ENCODE measurements at places on chromosomes 16 and 17.

DNA sequence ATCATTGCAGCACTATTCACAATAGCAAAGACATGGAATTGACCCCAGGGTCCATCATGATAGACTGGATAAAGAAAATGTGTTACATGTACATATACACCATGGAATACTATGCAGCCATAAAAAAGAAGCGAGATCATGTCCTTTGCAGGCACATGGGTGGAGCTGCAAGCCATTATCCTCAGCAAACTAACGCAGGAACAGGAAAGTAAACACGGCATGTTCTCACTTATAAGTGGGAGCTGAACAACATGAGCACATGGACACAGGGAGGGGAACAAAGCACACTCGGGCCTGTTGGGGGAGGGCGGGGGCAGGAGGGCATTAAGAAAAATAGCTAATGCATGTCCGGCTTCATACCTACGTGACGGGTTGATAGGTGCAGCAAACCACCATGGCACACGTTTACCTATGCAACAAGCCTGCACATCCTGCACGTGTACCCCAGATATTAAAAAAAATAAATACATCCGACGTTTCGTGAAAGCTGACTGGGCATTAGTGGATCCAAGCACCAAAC lies 28.9 kb downstream of the ZNF778 start:
- peak overlapping the region; percentile 34 for H3K4me3 ChIP-seq
- DNase-seq, result no peak
- no peaks in the 10 kb centered on the region for H3K36me3 ChIP-seq
- H3K27ac ChIP-seq, result no peak overlapping the region
- peaks cover 5% of the 10 kb centered on the region for H3K4me1 ChIP-seq

- H3K27ac ChIP-seq, result no peak overlapping the region
- no peaks in the 10 kb centered on the region for H3K4me1 ChIP-seq
- H3K36me3 ChIP-seq, result no peaks in the 10 kb centered on the region
- DNase-seq, result no peak
- no peaks in the 10 kb centered on the region for H3K27me3 ChIP-seq
- H3K4me3 ChIP-seq, result no peak overlapping the region
Measured at GRCh38 chr16:84050316-84050715, 7.7 kb upstream of the SLC38A8 start.

- no peak overlapping the region for H3K27ac ChIP-seq
- H3K4me1 ChIP-seq, result no peaks in the 10 kb centered on the region
- no peaks in the 10 kb centered on the region for H3K27me3 ChIP-seq
- H3K4me3 ChIP-seq, result no peak overlapping the region
Measured at GRCh38 chr17:40678902-40679522, 14.0 kb upstream of the KRT222 start.

GRCh38 chr17:8412089-8412488 lies 14.5 kb upstream of the RNF222 start:
- H3K27ac ChIP-seq, result no peak overlapping the region
- no peak overlapping the region for H3K4me3 ChIP-seq

- H3K36me3 ChIP-seq, result no peaks in the 10 kb centered on the region
- peak; percentile 95 for DNase-seq
- no peak overlapping the region for H3K27ac ChIP-seq
Measured at GRCh38 chr17:333626-334396, 18.8 kb downstream of the RPH3AL start.

GRCh38 chr17:1724869-1725641 lies 551 bp downstream of the WDR81 start:
- H3K4me1 ChIP-seq, result peaks cover 13% of the 10 kb centered on the region
- no peak for DNase-seq
- no peaks in the 10 kb centered on the region for H3K36me3 ChIP-seq
- peak overlapping the region; percentile 59 for H3K4me3 ChIP-seq

- H3K27me3 ChIP-seq, result no peaks in the 10 kb centered on the region
- H3K4me3 ChIP-seq, result no peak overlapping the region
- no peak overlapping the region for H3K27ac ChIP-seq
- no peak for DNase-seq
- H3K4me1 ChIP-seq, result no peaks in the 10 kb centered on the region
Measured at GRCh38 chr17:21532763-21533385, 156.7 kb downstream of the KCNJ12 start.

DNA sequence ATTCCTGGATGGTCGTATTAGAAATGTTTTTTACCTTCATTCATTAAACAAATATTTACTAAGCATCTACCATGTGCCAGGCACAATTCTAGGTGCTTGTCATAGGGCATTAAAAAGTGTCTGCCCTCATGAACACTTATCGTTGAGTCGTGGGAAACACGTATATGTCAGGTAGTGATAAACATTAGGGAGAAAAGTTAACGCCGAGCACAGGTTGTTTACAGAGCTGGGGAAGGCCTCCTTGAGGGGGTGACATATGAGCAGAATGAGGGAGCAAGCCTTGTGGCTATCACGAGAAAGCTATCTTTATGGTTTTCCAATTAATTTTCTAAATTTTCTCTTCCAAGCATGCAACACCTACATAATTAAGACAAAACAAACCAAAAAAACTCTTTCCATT lies 985 bp upstream of the ZNF213 start:
- no peaks in the 10 kb centered on the region for H3K36me3 ChIP-seq
- H3K4me3 ChIP-seq, result peak overlapping the region; percentile 92
- H3K27me3 ChIP-seq, result no peaks in the 10 kb centered on the region

DNA sequence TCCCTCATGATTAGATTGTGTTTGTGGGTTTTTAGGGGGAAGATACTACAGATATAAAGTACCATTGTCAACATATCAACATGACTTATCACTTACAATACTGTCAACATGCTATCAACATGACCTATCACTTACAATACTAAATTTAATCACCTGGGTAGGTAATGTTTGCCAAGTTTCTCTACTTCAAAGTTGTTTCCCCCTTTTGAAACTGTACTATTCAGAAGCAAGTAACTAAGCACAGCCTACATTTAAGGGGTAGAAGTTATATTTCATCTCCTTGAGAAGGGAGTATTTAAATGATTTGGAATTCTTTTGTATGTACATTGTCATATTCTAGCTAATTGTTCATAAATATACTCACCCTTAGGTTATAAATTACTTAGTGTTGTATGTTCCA lies 68.7 kb downstream of the TRIM37 start:
- H3K4me3 ChIP-seq, result no peak overlapping the region
- H3K27ac ChIP-seq, result no peak overlapping the region
- no peaks in the 10 kb centered on the region for H3K36me3 ChIP-seq

DNA sequence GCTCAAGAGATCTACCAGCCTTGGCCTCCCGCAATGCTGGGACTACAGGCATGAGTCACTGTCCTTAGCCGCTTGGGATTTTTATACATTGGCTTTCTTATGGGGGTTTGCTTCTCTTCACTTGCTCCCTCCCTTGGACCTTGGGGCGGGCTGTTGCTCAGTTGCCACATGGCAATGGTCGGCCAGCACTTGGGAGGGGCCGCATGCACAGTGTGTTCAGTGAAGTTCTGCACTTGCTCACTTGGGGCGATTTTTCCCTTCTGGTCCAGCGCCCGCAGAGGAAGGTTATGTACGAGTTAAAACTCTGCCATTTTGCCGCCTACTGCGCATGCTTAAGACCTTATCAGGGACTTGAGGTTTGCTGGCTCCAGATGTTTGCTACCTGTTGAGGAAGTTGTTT lies 1367.6 kb upstream of the CDH8 start:
- H3K27ac ChIP-seq, result no peak overlapping the region
- no peaks in the 10 kb centered on the region for H3K4me1 ChIP-seq
- no peak overlapping the region for H3K4me3 ChIP-seq
- no peaks in the 10 kb centered on the region for H3K36me3 ChIP-seq
- no peak for DNase-seq

- peak overlapping the region; percentile 20 for H3K4me3 ChIP-seq
- no peaks in the 10 kb centered on the region for H3K27me3 ChIP-seq
- H3K4me1 ChIP-seq, result peaks cover 19% of the 10 kb centered on the region
- DNase-seq, result peak; percentile 54
- H3K27ac ChIP-seq, result peak overlapping the region; percentile 32
- no peaks in the 10 kb centered on the region for H3K36me3 ChIP-seq
Measured at GRCh38 chr17:7383742-7384488, 3.0 kb downstream of the TNK1 start.

GRCh38 chr17:3033248-3033640 lies 30.2 kb downstream of the OR1D5 start:
- H3K4me1 ChIP-seq, result no peaks in the 10 kb centered on the region
- no peak overlapping the region for H3K27ac ChIP-seq
- DNase-seq, result peak; percentile 5
- no peak overlapping the region for H3K4me3 ChIP-seq
- no peaks in the 10 kb centered on the region for H3K36me3 ChIP-seq

DNA sequence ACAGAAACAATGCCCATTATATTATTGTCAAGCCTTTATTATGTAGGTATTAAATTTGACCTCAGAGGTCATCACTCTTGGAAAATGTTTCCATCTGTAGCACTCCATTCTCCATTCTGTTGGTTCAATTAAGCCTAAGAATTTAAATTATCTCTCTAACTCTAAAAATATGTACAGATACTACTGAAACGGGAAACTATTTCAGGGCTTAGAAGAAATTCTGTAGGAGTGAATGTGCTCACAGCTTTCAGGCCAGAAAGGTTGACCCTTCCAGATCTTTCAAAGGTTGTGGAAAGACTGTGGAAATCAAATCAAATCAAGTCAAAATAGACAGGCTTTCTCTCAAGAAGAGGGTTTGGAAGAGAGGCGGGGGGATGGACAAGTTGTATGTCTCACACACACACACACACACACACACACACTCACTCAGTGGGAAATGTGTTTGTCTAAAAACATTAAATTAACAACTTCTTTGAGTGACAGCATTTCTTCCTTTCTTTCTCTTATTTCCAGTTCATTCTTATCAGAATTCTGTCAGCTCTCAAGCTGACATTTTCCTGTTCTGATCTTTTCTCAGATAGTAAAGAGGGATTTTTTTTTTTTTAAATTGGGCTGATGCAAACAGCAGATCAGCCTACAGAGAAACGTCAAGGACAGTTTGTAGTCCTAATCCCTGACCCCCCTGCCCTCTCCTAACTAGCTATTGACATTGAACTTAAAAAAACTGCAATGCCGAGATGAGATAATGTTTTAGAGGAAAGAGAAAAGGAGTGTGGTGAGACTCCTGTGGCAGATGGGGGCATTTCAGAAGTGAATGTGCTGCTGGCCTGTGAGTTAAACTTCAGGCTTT lies 139.0 kb upstream of the ZFHX3 start:
- peaks cover 2% of the 10 kb centered on the region for H3K4me1 ChIP-seq
- H3K27ac ChIP-seq, result no peak overlapping the region
- no peak overlapping the region for H3K4me3 ChIP-seq
- no peaks in the 10 kb centered on the region for H3K36me3 ChIP-seq

GRCh38 chr17:32783602-32784001 lies 93.3 kb downstream of the MYO1D start:
- H3K36me3 ChIP-seq, result no peaks in the 10 kb centered on the region
- no peak for DNase-seq
- H3K4me1 ChIP-seq, result no peaks in the 10 kb centered on the region
- H3K27me3 ChIP-seq, result no peaks in the 10 kb centered on the region
- H3K4me3 ChIP-seq, result no peak overlapping the region
- H3K27ac ChIP-seq, result no peak overlapping the region

- H3K4me1 ChIP-seq, result peaks cover 2% of the 10 kb centered on the region
- H3K36me3 ChIP-seq, result no peaks in the 10 kb centered on the region
- no peak overlapping the region for H3K27ac ChIP-seq
Measured at GRCh38 chr16:74556375-74556922, 50.5 kb downstream of the GLG1 start.

- no peaks in the 10 kb centered on the region for H3K36me3 ChIP-seq
- peaks cover 1% of the 10 kb centered on the region for H3K4me1 ChIP-seq
- H3K27ac ChIP-seq, result no peak overlapping the region
- no peak overlapping the region for H3K4me3 ChIP-seq
- no peaks in the 10 kb centered on the region for H3K27me3 ChIP-seq
Measured at GRCh38 chr17:66371561-66371960, 69.1 kb downstream of the PRKCA start.

GRCh38 chr16:69513180-69513966 lies 52.4 kb upstream of the NFAT5 start:
- DNase-seq, result no peak
- H3K4me3 ChIP-seq, result no peak overlapping the region
- no peaks in the 10 kb centered on the region for H3K36me3 ChIP-seq
- H3K27ac ChIP-seq, result no peak overlapping the region
- no peaks in the 10 kb centered on the region for H3K27me3 ChIP-seq

DNA sequence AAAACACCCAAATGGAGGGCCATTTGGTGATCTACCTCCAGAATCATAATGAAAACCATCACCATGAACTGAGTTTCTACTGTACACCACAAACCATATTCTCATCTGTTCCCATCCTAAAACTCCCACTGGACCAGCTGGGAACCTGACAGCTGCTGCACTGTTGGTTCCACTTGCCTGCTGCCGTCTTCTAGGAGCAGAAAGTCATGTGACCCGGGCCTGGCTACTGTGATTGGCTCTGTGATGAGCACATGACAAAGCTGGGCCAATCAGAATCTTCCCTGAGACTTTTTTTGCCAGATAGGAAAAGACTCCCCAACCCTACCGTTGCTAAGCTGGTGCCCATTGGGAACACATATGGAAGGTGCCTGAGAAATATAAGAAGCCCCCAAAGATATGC lies 264.2 kb downstream of the MRTFB start:
- H3K36me3 ChIP-seq, result no peaks in the 10 kb centered on the region
- peaks cover 3% of the 10 kb centered on the region for H3K4me1 ChIP-seq
- DNase-seq, result no peak

- no peak for DNase-seq
- no peaks in the 10 kb centered on the region for H3K36me3 ChIP-seq
Measured at GRCh38 chr16:67245186-67245585, 2.1 kb downstream of the FHOD1 start.

- H3K27me3 ChIP-seq, result no peaks in the 10 kb centered on the region
- no peak overlapping the region for H3K4me3 ChIP-seq
- DNase-seq, result peak; percentile 42
- H3K36me3 ChIP-seq, result no peaks in the 10 kb centered on the region
Measured at GRCh38 chr17:66431910-66432309, 129.5 kb downstream of the PRKCA start.

- H3K27ac ChIP-seq, result no peak overlapping the region
- H3K36me3 ChIP-seq, result no peaks in the 10 kb centered on the region
- H3K4me3 ChIP-seq, result no peak overlapping the region
- no peaks in the 10 kb centered on the region for H3K27me3 ChIP-seq
- no peak for DNase-seq
Measured at GRCh38 chr16:49127103-49127502, 154.5 kb downstream of the CBLN1 start.

- no peak overlapping the region for H3K4me3 ChIP-seq
- H3K27ac ChIP-seq, result no peak overlapping the region
- H3K36me3 ChIP-seq, result no peaks in the 10 kb centered on the region
- no peak for DNase-seq
- H3K27me3 ChIP-seq, result no peaks in the 10 kb centered on the region
Measured at GRCh38 chr16:13779676-13780075, 140.3 kb upstream of the ERCC4 start.

DNA sequence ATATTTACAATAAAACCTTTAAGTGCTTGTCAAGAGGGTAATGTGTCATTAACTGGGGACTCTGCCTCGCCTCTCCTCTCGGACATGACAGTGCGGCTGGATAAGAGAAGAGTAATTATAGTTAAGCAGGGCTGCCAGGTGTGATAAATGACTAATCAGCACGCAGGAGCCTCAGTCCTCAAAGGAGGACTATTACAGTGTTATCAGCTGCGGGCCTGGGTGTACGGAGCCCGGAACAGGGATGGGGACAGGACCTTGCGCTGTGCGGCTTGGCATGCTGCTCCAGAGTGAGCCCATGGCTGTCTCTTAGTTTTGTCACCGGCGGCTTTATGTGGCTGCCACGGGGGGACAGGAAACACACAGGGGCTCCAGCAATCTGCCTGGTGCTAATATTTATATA lies 607.2 kb downstream of the MAF start:
- peaks cover 5% of the 10 kb centered on the region for H3K4me1 ChIP-seq
- H3K4me3 ChIP-seq, result no peak overlapping the region
- no peaks in the 10 kb centered on the region for H3K27me3 ChIP-seq
- H3K27ac ChIP-seq, result no peak overlapping the region
- no peak for DNase-seq

- peak; percentile 54 for DNase-seq
- no peak overlapping the region for H3K27ac ChIP-seq
- H3K27me3 ChIP-seq, result no peaks in the 10 kb centered on the region
- H3K36me3 ChIP-seq, result no peaks in the 10 kb centered on the region
- no peak overlapping the region for H3K4me3 ChIP-seq
Measured at GRCh38 chr17:19250421-19251173, 13.4 kb downstream of the EPN2 start.
